ENCODE measurements at places on chromosomes 7 and 10.

DNA sequence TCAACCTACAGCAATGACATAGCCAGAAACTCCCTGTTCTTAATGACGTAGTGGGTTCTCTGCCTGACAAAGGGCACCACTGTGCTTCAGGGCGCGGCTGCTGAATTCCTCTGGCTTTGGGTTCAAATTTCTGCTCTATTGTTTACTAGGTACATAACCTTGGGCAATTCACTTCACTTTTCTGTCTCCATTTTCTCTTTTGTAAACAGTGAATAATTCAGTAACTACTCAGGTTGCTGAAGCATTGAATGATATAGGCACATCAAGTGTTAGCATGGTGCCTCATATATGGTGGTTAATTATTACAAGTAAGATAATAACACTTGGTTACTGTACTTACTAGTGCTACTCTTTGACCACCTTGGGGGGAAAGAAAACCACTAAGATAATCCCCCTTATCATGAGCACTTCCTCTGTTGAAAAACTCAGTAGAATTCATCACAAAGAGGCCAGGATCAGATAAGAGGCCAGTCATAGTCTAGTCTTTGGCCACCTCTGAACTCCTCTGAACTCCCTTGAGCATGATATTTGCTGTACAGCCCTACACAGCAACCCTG is 92.0 kb upstream of the AHR start:
- no peak for DNase-seq

DNA sequence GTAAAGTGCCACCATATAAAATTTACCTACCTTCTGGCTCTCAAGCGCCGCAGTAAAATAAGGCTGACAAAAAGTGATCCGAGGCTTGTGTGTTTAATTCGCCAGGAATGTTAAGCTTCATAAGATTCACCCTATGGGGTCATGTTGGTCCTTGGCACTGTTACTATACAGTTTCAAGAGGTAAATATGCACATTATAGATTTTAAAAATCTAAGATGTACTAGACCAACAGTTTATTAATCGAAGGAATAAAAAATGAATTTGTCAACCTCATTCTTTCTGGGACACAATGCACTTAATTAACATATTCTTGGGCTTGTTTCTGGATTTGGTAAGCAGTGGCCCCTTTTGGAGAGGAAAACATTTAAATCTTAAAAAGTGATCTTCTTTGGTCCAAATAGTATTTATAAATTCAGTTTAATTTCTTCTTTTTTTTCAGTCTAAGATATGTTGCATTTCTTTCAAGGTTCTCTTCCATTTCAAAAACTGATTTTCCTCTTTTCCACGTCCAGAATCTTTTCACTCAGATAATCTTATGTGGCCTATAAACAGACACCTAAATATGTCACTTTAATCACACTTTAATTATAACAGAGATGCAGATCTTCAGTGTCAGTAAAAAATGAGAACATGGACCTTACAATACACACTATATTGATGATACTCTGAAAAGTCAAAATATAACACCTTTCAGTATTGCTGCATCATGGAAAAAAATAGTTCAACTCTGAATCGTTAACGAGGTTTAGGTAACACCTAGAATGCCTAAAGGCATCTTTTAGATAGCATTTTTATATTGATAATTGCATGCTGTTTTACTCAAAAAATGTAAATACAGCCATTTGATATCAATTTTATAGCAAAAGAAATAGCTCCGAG is 3.8 kb upstream of the SKIDA1 start:
- no peak for DNase-seq

- DNase-seq = no peak
These were observed 155.1 kb downstream of the ETV1 start for GRCh38 chr7:13834328-13834761.

- no peak for DNase-seq
These were observed 42.8 kb upstream of the RHOBTB1 start for GRCh38 chr10:60986791-60987190.

- peak; percentile 35 for DNase-seq
These were observed 1136.8 kb upstream of the AUTS2 start for GRCh38 chr7:68461430-68461829.

GRCh38 chr7:141097430-141097829 is 23.6 kb downstream of the TMEM178B start:
- DNase-seq = no peak

DNA sequence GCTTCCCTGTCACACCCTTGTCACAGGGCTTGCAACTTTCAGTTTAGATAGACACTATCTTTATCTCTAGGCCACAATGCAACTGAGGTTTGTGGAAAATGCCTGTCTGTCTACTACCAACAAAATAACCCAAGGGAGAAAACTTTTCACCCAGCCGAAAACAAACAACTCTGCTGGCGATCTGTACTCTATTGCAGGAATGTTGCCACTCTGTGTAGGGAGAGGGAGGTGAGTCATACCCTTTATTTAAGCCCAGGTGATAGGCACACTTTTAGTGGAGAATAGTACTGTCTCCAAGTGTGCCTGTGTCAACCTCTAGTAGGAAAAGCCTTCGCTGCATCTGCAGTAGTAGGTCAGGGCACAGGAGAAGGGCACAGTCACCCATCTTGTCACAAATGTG is 108.3 kb downstream of the SLC25A40 start:
- no peak for DNase-seq

GRCh38 chr7:117870448-117871130 is 2.7 kb downstream of the CTTNBP2 start:
- no peak for DNase-seq

DNA sequence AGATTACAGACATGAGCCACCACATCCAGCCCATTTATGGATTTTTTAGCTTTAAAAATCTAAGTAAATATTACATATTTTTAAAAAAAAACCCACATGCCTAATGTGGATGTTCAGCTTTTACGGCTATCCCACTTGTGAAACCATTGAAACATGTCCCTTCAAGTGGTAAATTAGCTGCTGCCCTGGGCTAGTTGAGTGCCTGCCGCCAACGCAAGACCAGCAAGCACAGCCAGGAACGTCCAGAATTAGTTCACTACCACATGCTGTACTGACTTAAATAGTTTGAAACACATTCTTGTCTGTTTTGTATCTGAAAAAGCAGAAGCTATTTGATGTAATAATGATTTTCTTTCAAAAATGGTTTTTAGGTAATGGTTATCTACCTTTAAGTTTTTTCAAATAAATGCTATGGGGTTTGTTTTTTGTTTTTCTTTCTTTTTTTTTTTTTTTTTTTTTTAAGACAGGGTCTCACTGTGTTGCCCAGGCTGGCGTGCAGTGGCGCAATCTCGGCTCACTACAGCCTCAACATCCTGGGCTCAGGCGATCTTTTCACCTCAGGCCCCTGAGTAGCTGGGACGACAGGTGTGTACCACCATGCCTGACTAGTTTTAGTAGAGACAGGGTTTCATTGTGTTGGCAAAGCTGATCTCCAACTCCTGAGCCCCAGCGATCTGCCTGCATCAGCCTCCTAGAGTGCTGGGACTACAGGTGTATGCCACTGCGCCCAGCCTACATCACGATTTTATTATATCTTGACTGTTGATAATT is 57.0 kb downstream of the KLRG2 start:
- DNase-seq = no peak
